IMR-90 (cell line): ENCODE measurements at places on chromosomes 6 and 20. TPM values are rescaled to one million over a fixed set of nuclear protein-coding genes. Genes with fewer than 3 reads are reported as not detected.

- no peaks in the 10 kb centered on the region for H3K36me3 ChIP-seq
- no peak overlapping the region for H3K4me3 ChIP-seq
- no peak overlapping the region for H3K27ac ChIP-seq
- no peaks in the 10 kb centered on the region for H3K4me1 ChIP-seq
Measured at GRCh38 chr20:19406381-19406780, 193.9 kb downstream of the SLC24A3 start.

Gene AP5S1
- polyA plus RNA-seq, result 10.1 and 12.5 TPM in 2 replicates

Gene PHACTR1
- polyA plus RNA-seq, result not detected in 2 replicates

GRCh38 chr6:73207221-73207837, 18.0 kb downstream of the KHDC1L start:
- no peak overlapping the region for H3K27ac ChIP-seq

- no peak for DNase-seq
- H3K27me3 ChIP-seq, result no peaks in the 10 kb centered on the region
- H3K27ac ChIP-seq, result no peak overlapping the region
- peaks cover 15% of the 10 kb centered on the region for H3K4me1 ChIP-seq
- peaks cover 11% of the 10 kb centered on the region for H3K36me3 ChIP-seq
Measured at GRCh38 chr20:37375227-37375626, 29.3 kb downstream of the SRC start.

DNA sequence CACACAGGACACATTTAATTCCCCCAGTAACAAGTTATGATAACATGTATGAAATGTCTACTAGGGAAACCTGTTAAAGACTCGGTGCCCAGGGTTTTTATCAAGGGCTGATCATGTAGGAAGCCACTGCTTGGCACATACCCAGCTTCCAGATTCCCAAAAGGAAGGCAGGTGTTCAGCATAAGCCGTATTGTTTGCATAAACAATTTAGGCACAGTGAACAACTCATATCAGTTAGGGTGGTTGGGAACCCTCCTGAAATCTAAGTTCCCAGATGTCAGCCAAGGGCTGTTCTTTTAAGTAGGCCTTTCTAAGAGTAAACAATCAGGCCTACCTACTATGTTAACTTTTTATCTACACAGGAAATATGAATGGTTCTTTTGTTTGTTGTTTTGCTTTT, 74.1 kb downstream of the ASXL1 start:
- no peak overlapping the region for H3K27ac ChIP-seq
- DNase-seq, result no peak
- no peak overlapping the region for H3K4me3 ChIP-seq
- no peaks in the 10 kb centered on the region for H3K4me1 ChIP-seq
- peaks cover 71% of the 10 kb centered on the region for H3K36me3 ChIP-seq

DNA sequence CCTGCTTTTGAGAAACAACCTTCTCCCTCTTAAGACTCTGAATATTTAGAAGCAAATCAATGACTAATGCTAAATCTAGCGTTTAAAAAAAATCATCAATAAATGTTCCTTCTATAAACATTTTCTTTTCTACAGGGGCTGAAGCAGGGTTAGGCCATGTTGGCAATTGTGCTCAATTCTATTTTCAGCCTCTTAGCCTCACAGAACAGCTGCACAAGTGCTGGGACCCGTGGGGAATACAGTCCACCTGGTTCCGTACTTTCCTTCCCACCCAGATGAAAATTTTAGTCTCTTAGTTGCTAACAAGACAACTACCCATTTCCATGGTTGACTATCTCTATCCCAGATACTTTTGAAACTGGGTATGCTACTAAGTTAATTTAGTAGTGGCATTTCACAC, 138.6 kb downstream of the RPS12 start:
- no peak overlapping the region for H3K27ac ChIP-seq
- H3K36me3 ChIP-seq, result no peaks in the 10 kb centered on the region
- no peaks in the 10 kb centered on the region for H3K27me3 ChIP-seq

GRCh38 chr6:161618831-161619454, 345.1 kb upstream of the AGPAT4 start:
- no peak overlapping the region for H3K27ac ChIP-seq
- H3K36me3 ChIP-seq, result no peaks in the 10 kb centered on the region
- no peak overlapping the region for H3K4me3 ChIP-seq
- H3K4me1 ChIP-seq, result no peaks in the 10 kb centered on the region
- H3K27me3 ChIP-seq, result no peaks in the 10 kb centered on the region

- H3K4me3 ChIP-seq, result no peak overlapping the region
- peaks cover 5% of the 10 kb centered on the region; the same call in 1 of the 2 replicates for H3K4me1 ChIP-seq
- DNase-seq, result no peak
- no peaks in the 10 kb centered on the region for H3K36me3 ChIP-seq
Measured at GRCh38 chr20:48822178-48822577, 5.6 kb downstream of the PREX1 start.

DNA sequence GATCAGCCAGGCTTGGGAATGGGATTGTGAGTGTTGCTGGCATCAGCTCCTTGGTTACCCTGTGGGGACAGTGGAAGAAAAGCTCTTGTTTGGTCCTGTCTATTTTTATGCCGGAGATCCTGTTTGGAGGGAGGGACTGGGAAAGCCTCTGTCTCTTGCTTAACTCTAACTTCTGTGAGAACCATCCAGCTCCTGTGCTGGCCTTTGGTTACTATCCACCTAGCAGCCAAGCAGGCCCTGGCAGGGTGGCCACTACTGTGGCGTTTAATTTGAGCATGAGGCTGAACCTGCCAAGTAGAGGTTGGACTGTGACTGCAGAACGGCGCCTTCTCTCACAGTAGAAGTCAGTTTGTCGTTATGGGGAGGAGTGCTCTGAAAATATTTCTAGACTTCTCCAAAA, 193.3 kb downstream of the UTRN start:
- H3K36me3 ChIP-seq, result peaks cover 8% of the 10 kb centered on the region
- no peak overlapping the region for H3K4me3 ChIP-seq
- no peak overlapping the region for H3K27ac ChIP-seq
- no peak for DNase-seq
- H3K27me3 ChIP-seq, result no peaks in the 10 kb centered on the region

- H3K36me3 ChIP-seq, result no peaks in the 10 kb centered on the region
- no peak overlapping the region for H3K27ac ChIP-seq
- no peak for DNase-seq
Measured at GRCh38 chr6:96276305-96276704, 245.3 kb upstream of the UFL1 start.

GRCh38 chr6:2034256-2034655, 211.1 kb downstream of the GMDS start:
- no peaks in the 10 kb centered on the region for H3K36me3 ChIP-seq
- H3K4me3 ChIP-seq, result no peak overlapping the region
- peaks cover 7% of the 10 kb centered on the region; the same call in 1 of the 2 replicates for H3K4me1 ChIP-seq
- no peak for DNase-seq
- no peaks in the 10 kb centered on the region for H3K27me3 ChIP-seq

DNA sequence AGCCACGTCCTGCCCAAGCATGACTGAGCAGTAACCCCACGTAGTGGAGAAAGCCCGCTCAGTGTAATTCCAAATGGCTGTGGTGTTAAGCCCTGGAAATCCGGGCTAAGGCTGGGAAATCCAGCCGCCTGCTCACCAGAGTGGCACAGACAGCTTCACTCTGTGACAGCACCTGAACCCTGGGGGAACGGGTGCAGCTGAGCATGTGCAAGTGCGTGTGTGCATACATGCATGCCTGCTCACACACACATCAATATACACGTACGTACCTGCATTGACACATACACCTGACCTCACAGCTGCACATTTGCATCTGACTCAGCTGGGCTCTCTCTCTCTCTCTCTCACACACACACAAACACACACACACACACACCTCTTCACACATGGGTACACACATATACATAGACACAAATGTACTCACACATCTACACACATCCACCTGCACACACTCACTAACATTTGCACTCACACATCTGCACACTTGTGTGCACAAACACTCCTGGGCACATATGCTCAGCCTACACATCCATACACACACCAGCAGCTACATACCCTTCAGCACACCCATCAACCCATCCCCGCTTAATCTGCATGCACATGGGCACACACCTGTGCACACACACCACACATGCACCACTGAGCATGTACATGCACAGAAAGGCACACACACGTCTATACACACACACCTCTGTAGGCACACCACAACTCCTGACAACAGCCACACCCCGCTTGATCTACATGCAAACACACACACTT, 114.1 kb downstream of the GRM4 start:
- H3K36me3 ChIP-seq, result no peaks in the 10 kb centered on the region
- no peak overlapping the region for H3K4me3 ChIP-seq
- DNase-seq, result no peak
- no peaks in the 10 kb centered on the region for H3K4me1 ChIP-seq
- no peak overlapping the region for H3K27ac ChIP-seq
- H3K27me3 ChIP-seq, result peaks cover 42% of the 10 kb centered on the region

Gene MUC22
- 0.02 TPM in 1 of 2 replicates, not detected in the other for polyA plus RNA-seq

DNA sequence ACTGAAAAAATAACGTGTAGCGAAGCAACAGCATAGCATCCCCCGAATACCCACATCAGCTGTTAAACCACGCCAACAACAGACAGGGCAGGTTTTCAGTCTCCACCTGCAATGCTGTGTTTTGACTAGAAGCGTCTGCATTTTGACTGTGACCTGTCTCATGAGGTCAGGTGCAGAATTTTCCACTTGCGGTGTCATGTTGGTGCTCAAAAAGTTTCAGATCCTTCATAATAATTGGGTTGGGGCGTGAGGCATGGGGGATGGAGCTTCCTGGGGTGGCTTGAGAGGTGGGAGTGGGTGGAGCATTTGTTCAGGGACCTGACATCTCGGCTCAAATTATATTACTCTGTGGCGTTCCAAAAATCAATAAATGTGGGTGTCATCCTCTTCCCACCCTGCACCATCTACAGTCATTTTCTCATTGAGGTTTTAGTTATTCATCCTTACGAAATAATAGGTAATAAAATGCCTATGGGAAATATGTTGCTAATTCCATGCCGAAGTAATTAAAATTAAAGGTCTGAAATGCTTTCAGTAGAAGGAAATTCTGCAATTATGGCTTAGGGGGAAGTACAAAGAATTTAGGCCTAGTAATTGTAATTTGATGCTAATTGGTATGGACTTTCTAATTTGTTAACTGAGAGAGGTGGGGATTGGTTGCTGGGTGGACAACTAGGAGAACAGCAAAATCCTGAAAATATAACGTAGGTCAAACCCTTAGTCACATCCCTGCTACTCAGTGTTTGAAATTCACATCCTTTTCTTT, 81.0 kb downstream of the TIAM2 start:
- H3K27me3 ChIP-seq, result no peaks in the 10 kb centered on the region
- H3K4me3 ChIP-seq, result no peak overlapping the region
- no peak for DNase-seq
- H3K4me1 ChIP-seq, result peaks cover 2% of the 10 kb centered on the region; the same call in 1 of the 2 replicates

Gene TMC2
- polyA plus RNA-seq, result not detected in 2 replicates

Gene MAP1LC3A
- 39.7 and 50.7 TPM in 2 replicates for polyA plus RNA-seq

Gene TP53INP2
- 6.8 and 7.4 TPM in 2 replicates for polyA plus RNA-seq

Gene SCUBE3
- 41.5 and 45.5 TPM in 2 replicates for polyA plus RNA-seq

DNA sequence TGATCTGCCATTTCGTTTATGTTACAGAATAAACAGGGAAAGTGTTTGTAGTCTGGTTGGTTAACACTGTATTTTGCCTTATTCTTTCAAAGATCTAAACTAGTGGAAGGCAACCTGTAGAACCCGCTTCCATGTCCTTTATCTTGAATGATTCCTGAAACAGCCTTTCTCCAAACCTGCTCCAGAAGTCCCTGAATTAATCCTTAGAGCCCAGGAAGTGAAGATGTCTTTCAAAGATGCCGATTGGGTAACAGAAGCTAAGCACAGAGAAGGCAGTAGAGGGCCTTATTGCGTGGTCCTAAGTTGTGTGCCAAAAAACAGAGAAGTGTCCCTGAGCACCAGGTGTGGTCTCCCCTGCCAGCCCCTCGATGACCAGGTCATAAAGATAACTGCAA, 19.2 kb upstream of the ZSCAN16 start:
- H3K4me3 ChIP-seq, result peak overlapping the region; percentile 60
- peaks cover 2% of the 10 kb centered on the region for H3K4me1 ChIP-seq
- H3K36me3 ChIP-seq, result no peaks in the 10 kb centered on the region
- H3K27me3 ChIP-seq, result no peaks in the 10 kb centered on the region
- no peak overlapping the region; the same call in 1 of the 2 replicates for H3K27ac ChIP-seq
- no peak for DNase-seq

- no peaks in the 10 kb centered on the region for H3K4me1 ChIP-seq
- DNase-seq, result no peak
- no peaks in the 10 kb centered on the region for H3K36me3 ChIP-seq
- H3K27me3 ChIP-seq, result peaks cover 24% of the 10 kb centered on the region
- H3K27ac ChIP-seq, result no peak overlapping the region
- H3K4me3 ChIP-seq, result no peak overlapping the region
Measured at GRCh38 chr20:37579106-37579505, 51.4 kb upstream of the BLCAP start.

DNA sequence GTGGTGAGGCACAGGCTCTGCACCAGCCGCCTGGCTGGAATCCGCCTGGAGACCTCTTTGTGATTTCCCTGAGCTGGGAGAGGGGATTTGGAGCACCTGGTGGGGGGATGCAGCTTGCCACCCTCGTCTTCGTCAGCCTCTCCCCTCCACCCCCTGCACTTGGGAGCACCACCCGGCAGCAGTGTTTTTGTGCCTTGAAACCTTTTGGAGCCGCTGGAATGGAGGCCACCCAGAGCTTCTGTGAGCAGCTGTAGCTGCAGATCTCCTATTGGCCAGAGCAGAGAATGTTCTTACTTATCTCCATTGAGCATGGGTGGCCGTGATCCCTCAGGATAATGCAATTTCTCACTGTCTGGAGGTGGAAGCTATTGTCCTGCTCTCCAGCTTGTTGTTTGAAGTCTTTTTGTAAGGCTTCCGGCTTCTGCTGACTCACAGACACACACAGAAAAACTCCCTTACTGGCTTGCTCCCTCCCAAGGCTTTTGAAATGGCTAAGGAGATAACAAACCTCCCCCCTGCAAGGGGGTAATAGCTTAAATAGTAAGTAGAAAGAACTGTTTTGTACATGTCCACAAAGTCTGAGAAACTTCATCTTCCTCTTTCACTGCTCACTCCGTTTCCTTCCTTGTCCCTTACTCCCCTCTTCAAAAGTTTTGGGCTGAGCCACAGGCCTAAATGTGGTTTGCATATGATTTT, 271.2 kb downstream of the PRL start:
- DNase-seq, result peak; percentile 81
- peaks cover 10% of the 10 kb centered on the region for H3K4me1 ChIP-seq
- H3K27me3 ChIP-seq, result no peaks in the 10 kb centered on the region
- peak overlapping the region; percentile 19 for H3K27ac ChIP-seq

DNA sequence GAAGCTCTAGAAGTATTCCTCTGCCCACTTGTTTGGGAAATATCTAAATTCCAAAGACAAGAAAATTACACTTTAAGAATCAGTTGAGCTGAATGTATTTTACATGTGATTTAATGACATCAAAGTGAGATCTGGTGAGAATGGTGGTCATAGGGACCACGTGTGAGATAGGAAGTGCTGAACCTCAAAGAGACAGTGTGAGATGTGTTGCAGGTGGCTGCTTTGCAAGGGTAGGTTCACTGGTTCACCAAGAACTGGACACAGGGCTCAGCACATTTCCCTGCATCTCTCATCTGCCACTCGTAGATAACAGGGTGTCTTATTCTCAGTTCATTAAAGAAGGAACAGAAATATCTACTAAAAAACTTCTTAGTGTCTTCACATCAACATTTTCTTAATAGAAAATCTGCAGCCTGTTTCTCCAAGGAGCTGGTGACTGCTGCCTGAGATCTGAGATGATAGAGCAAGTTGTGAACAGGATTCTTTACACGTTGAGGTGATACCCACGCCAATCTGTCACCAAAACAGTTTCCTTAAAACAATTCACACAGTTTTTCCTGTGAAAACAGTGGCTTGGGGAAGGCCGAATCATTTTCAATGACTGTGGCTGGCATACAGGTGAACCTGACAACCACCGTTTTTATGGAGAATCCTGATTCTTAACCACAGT, 7.2 kb downstream of the CCR6 start:
- H3K4me1 ChIP-seq, result no peaks in the 10 kb centered on the region
- H3K4me3 ChIP-seq, result no peak overlapping the region
- H3K27ac ChIP-seq, result no peak overlapping the region
- no peak for DNase-seq
- no peaks in the 10 kb centered on the region for H3K36me3 ChIP-seq
- no peaks in the 10 kb centered on the region for H3K27me3 ChIP-seq
